Right cardiac atrium (tissue), 5 donors: ENCODE measurements at places on chromosomes 3 and 15.

DNA sequence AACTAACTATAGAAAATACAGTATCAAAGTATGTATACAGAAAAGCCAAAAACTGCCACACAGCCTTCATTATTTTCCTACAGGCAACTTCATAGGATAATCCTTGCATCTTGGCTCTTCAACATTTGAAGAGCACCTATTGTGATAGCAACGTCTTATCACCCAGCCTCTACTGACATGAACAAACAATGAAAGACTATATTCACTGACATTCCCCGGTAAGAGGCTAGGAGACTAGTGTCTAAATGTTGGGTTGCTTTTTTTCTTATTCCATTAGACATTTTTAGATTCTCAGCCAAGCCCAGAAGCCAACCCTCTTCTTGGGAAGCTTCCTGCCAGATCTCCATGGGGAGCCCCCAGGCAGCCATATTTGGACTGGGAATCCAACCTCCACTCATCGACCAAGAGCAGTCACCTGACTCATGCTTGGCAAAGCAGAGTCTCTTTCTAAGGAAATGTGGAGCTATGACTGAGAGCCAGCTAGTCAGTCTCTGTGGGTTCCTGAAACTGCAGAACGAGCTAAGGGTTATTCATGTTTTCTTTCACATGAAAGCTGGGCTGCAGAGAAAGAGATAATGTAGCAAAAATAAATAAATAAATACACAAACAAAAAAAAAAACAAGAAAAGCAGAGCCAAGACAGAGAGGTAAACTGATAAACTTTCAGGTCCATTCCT is 227.5 kb downstream of the MAGI1 start:
- peak; percentile 73 for DNase-seq

DNA sequence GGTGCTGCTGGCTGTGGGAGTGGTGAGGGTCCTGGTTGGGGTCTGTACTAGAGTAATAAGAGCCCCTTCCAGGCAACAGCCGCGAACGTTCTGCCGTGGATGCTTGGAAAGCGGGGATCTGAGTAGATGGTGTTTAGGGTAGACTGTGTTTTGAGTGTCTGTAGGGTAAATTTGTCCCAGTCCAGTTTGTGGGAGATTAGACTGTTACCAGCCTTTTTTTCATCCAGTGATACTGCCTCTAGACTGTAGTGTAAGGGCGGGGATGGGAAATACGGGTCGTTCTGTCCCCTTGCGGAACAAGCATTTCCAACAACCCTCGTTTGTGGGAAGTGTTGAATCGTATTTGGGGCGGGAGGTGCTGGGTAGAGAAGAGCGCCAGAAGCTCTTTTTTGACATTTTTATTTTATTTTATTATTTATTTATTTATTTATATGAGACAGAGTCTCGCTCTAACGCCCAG is 424 bp downstream of the HAUS2 start:
- no peak for DNase-seq

- DNase-seq: no peak
These were observed 21.4 kb downstream of the XPC start for GRCh38 chr3:14156843-14157561.

DNA sequence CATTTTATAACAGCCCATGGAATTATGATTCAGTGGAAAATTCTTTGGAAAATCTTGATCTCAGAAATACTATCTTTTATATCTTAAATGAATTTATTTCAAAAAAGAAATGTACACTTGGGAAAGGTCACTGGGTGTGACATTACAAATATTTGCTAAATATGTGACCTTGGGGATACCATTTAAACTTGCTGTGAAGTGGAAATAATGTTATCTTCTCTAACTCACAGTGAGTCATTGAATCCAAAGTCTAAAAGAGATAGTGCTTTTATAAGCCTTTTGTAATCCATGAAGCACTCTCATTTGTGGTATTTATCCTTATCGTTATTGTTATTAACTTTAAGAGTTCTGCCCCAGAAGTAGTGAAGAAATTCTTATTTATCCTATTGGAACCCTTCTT is 289.8 kb upstream of the SEMA6D start:
- DNase-seq: no peak

DNA sequence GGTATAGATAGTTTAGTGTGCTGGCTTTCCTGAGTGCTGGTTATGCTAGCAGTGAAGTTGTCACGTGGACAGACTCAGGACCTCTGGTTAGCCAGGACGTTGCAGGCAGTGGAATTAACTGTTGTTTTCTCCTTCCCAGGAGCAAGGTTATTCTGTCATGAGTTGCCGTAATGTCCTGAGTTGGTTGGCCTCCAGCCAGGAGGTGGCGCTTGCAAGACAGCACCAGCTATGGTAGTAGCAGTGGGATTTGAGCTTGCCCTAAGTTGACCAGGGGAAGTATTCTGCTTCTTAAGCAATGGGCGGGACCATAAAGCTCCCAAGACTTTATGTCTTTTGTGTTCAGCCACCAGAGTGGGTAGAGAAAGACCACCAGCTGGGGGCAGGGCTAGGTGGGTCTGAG is 240.7 kb upstream of the DNAJC19 start:
- DNase-seq: peak; percentile 40

DNA sequence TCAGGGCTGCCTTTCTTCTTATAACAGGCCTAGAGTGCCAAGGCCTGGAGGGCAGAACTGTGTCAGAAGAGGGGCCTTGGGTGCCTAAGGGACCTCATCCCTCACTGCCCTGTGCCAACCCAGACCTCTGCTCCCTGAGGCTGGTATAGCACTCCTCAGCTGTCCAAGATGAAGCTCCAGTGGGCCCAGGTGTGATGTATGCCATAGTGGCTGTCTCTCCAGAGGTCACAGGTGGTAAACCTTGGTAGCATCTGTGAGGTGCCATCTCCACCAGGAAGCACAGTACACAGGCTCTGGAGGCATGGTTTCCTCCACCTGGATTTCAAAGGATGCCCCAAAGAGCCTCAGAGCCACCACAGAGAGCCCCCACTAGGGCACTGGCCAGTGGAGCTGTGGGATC is 12.3 kb upstream of the KLHL40 start:
- no peak for DNase-seq

GRCh38 chr3:197798863-197799262 is 7.8 kb downstream of the LRCH3 start:
- no peak for DNase-seq

DNA sequence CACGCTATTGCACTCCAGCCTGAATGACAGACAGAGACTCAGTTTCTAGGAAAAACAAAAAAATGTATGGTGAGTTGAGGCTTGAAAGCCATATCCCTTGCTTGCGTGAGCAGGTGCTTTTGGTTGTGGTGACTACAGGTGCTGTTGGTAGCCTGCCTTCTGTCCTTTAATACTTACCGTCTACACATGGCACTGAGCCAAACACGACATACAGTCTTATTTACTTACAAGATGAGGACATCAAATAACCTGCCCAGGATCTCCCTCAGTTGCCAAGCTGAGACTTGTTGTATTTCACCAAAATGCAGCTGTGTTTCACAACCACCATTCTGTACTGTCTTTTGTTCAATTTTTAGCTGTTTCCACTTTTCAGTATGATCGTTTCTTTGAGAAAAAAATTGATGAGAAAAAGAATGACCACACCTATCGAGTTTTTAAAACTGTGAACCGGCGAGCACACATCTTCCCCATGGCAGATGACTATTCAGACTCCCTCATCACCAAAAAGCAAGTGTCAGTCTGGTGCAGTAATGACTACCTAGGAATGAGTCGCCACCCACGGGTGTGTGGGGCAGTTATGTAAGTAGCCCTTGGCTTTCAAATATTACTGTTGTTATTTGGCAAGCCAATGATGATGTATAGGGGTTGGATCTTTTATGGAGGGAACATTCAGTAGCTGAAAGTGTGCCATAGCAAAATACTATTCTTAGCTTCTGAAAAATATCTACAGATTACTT is 6.5 kb downstream of the ALAS1 start:
- DNase-seq: no peak
